Femur (tissue), 1 donor: ENCODE measurements at places on chromosomes 12 and 14.

- no peak for DNase-seq
Measured at GRCh38 chr14:81264671-81265070, 43.9 kb upstream of the GTF2A1 start.

DNA sequence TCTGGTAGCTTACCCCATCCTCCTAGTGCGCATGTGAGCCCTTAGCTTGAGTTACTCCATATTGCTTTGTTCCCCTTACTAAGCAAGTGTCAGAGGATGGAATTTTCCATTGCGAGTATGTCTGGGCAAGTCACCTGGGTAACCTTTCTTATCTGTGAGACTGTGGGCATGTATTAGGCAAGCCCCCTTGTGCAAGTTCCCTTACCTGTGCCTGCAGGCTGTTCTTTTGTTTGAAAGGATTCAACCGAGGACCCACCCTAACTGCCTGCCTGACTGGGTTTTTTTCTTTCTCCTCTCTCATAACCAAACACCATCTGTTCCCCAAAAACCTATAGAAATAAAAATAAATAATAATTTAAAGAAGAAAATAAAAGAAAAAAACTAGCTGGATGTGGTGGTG is 22.3 kb upstream of the PPP2R5E start:
- no peak for DNase-seq

- DNase-seq = peak; percentile 92
Measured at GRCh38 chr12:49868952-49869815, 26.3 kb upstream of the BCDIN3D start.

GRCh38 chr12:51048661-51049251 is 629 bp downstream of the LETMD1 start:
- no peak for DNase-seq

DNA sequence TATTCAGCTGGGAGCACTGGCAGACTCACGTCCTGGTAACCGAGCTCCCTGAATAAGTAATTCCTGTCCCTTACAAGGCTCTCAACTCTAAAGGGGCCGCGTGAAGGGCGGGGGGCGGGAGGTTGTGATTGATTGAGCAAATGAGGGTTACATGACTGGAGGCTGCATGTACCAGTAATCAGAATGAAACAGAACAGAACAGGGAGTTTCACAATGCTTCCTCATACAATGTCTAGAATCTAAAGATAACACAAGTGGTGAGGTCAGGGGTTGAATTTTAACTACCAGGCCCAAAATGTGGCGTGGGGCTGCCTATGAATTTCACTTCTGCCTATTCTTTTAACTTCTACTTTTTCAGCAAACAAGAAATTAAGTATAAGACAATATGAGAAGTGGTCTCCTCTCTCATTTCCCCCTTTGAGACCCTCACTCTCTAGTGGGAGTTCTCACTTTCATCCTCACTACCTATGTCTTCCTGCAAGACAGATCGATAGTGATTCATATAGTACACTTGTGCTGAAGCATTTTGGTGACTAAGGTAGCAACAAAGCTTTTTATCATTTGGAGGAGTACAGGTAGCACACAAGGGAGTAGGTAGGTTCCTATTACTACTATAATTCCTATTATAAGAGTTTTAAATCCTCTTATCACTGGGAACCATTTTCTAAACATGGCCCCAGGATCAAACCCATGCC is 239.8 kb downstream of the KTN1 start:
- DNase-seq = no peak

DNA sequence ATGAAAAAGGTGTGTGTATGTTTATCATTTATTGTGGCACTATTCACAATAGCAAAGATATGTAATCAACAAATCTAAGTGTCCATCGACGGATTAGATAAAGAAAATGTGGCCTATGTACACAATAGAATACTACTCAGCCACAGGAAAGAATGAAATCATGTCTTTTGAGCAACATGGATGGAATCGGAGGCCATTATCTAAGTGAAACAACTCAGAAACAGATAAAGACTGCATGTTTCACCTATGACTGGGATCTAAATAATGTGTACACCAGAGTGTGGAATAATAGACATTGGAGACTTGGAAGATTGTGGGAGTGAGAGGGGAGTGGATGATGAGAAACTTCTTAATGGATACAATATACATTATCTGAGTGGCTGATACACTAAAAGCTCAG is 44.0 kb downstream of the CCER1 start:
- no peak for DNase-seq

DNA sequence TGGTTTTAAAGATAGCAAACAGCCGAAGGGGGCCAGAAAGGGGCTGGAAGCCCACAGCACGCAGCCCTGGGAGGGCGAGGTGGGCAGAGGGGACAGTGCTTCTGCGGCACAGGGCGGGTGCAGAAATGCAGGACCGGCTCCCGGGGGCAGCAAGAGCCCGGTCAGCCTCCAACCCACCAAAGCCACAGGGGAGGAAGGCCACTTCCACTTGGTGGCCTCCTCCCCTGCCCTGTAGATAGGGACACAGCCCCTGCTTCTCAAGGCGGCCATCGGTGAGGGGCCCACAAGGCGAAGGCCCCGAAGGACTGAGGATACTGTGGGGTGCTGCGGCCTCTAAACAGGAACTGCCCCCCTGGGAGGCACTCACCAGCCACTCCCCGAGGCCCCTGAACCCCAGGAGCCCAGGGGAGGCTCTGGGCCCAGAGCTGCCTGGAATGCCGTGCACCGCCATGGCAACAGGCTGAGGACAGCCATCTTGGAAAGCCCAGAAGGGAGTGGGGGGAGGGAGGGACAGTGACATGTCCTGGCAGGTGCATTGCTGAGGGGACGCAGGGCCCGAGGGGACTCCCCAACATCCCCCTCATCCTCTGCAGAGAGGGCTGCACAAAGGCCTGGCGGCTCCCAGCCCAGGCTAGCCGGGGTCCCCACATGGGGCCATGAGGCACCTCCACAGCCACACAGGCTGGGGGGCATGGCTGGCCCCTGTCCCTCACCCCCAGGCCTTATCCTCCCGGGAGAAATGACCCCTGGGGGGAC is 114.7 kb downstream of the NCOR2 start:
- DNase-seq = no peak

DNA sequence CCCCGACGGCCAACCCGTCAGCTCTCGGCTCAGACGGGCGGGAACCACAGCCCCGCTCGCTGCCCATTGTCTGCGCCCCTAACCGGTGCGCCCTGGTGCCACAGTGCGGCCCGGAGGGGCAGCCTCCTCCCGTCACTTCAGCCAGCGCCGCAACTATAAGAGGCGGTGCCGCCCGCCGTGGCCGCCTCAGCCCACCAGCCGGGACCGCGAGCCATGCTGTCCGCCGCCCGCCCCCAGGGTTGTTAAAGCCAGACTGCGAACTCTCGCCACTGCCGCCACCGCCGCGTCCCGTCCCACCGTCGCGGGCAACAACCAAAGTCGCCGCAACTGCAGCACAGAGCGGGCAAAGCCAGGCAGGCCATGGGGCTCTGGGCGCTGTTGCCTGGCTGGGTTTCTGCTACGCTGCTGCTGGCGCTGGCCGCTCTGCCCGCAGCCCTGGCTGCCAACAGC is at the start of gene WNT1:
TSS of gene WNT1 (plus strand) at position 32 of the 450 bp plus-strand sequence. CDS start at position 361, 329 bp downstream.
- no peak for DNase-seq

DNA sequence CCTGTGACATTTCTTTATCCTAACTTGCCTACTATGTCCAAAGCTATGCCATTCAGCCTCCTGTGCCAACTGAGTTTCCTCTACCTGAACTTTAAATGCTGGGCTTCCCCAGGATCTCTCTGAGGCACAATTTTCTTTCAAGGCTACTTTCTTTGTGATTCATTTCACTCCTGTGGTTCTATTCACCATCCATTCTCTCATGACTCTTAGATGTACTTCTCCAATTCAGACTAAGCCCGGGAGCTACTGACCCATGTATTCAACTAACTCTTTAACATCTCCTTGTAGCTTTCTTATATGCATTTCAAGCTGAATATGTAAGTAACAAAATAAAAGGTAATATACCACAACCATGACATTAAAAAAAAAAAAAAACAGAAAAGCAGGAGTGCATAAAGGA is 738.9 kb upstream of the USP15 start:
- DNase-seq = no peak
